Ascending aorta (tissue), 2 donors: ENCODE measurements at places on chromosomes 5 and 9. TPM values are rescaled to one million over a fixed set of nuclear protein-coding genes. Genes with fewer than 3 reads are reported as not detected.

FAXDC2 gene
- 25.3 TPM for total RNA-seq

ITGA2 gene
- total RNA-seq: 3.2 TPM

FBLL1 gene
- not detected for total RNA-seq

LCN9 gene
- not detected for total RNA-seq

ATP10B gene
- 0.43 TPM for total RNA-seq

LTC4S gene
- total RNA-seq: 91.7 TPM

BNC2 gene
- total RNA-seq: 25.5 TPM

BTNL8 gene
- total RNA-seq: not detected

PDZD2 gene
- 8.1 TPM for total RNA-seq

ANKRD34B gene
- not detected for total RNA-seq

IL5 gene
- total RNA-seq: not detected

CTXN3 gene
- total RNA-seq: not detected
